Right hindlimb (tissue), 1 donor: ENCODE measurements at places on chromosomes 7 and 10.

- DNase-seq: no peak
These were observed 18.3 kb upstream of the ITGB1 start for GRCh38 chr10:32976338-32976737.

DNA sequence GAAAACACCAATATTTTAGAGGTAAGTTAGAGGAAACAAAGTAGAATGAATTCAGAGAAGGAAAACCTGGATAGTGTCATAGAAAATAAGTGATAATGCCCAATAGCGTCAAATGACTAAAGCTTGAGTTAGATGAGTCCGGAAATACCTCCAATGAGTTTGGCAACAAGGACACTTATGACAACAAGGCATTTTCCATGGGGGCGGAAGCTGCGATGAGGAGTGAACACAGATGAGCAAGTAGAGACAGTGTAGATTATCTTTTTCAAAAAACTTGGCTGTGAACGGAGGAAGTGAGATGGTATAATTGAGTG is 383 bp upstream of the R3HCC1L start:
- no peak for DNase-seq

GRCh38 chr7:116150588-116150987 is 59.8 kb upstream of the TES start:
- DNase-seq: no peak

GRCh38 chr7:48458701-48459524 is 287.7 kb downstream of the ABCA13 start:
- no peak for DNase-seq

- DNase-seq: no peak
These were observed 44.5 kb upstream of the PIK3CG start for GRCh38 chr7:106820321-106821217.

- DNase-seq: no peak
These were observed 5.0 kb upstream of the LRIT2 start for GRCh38 chr10:84230359-84230758.

- DNase-seq: no peak
These were observed 16.7 kb upstream of the RSBN1L start for GRCh38 chr7:77679608-77680007.

DNA sequence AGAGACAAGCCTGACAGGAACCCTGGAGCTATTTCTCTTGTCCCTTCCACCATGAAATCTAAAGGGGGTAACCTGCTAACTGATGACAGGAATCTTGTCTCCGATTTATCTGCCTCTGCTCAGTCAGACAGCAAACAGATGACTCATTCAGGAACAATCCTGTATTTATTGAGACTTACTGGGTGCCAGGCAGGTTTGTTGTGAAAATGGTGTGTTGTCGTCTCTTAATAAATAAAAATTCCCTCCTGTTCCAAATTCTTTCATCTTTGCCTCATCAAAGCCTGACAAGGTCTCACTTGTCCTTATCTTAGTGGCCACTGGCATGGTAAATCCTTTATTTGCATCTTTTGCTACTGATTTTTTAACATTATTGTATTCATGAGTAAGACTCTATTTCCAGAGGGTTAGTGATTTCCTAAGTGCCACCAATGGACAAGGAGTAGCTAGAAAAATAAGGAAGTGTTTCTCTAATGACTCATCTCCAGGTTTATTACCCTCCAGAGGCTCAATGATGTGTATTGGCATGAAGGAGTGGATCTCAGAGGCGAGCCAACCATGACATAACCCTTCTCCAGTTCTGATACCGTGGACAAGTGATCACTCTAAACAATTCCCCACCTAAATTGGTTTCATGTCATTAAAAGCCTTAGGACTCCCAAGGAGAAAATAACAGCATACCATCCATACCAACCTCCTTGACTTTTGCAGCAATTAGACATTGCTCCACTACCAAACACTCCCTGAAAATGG is 724.0 kb downstream of the GRID1 start:
- DNase-seq: no peak

GRCh38 chr10:74542077-74542476 is 284.3 kb upstream of the KAT6B start:
- no peak for DNase-seq

- DNase-seq: no peak
These were observed 97.3 kb upstream of the STK17A start for GRCh38 chr7:43485580-43485979.

DNA sequence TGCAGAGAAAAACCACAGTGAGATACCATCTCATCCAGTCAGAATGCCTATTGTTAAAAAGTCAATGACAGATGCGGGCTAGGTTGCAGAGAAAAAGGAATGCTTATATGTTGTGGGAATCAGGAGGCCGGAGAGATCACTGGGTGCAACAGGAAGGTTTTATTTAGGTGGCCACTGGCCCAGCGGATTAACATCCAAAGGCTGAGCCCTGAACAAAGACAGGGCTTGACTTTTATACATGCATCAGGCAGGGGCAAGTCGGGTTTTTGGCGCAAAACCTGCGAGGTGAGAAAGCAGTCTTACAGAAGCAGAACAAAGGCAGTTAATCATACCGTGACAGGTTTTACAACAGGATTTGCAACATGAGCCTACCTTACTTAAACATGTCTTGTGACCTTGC is 620 bp downstream of the ZNF117 start:
- DNase-seq: no peak

- peak; percentile 8 for DNase-seq
These were observed 14.0 kb downstream of the RASGEF1A start for GRCh38 chr10:43252783-43253341.
